ENCODE measurements at places on chromosomes 5 and 9.

DNA sequence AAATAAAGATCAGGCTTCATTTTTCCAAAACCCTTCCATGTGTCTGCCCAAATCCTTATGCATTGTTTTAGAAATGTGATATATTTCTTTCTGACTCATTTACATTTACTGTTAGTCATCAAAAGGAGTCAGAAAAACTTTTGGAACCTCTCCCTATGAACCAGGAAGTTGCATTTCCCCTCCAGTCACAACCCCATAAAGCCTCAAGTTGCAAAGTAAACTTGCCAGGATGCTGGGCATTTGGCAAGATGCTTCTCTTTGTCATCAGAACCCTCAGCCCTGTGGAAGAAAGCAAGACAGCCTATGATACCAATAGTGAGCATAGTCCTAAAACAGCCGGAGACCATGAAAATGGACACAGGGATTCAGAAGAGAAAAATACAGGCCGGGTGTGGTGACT is 84.2 kb downstream of the MUSK start:
- no peak for DNase-seq

GRCh38 chr9:115115924-115116323 is 2.0 kb downstream of the TNC start:
- no peak for DNase-seq

DNA sequence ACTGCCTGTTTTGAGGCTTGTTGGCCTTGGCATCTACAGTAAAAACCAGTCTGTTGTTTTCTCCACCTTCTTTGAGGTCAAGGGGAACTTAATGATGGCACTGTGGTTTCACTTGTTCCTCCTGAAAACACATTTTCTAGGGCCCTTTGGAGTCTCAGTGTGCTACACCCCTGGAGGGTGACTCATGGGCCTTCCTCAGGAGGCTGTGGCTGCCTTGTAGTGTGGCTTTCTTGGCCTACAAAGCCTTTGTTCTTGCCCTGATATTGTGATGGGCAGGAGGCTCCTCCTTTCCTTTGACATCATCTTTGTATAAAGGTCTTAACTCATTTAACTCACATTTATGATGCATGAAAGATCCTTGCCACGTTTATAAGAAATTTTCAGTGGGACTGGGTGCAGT is 56.3 kb upstream of the GPBP1 start:
- no peak for DNase-seq

- no peak for DNase-seq
Observed at GRCh38 chr9:104854613-104855012, 73.3 kb downstream of the ABCA1 start.

- DNase-seq = no peak
Observed at GRCh38 chr9:98502311-98502975, 206.3 kb downstream of the GABBR2 start.
